Activated T-cell treated with anti-CD3 and anti-CD28 coated beads, Interleukin-2, amount 50 U/mL, for 24 hours (primary cell): ENCODE measurements at places on chromosomes 2 and 18.
A peak's percentile ranks its signal among the peaks of the same experiment; 100 is the strongest.

- no peak for DNase-seq
These were observed 138.3 kb upstream of the ETAA1 start for GRCh38 chr2:67258831-67259230.

DNA sequence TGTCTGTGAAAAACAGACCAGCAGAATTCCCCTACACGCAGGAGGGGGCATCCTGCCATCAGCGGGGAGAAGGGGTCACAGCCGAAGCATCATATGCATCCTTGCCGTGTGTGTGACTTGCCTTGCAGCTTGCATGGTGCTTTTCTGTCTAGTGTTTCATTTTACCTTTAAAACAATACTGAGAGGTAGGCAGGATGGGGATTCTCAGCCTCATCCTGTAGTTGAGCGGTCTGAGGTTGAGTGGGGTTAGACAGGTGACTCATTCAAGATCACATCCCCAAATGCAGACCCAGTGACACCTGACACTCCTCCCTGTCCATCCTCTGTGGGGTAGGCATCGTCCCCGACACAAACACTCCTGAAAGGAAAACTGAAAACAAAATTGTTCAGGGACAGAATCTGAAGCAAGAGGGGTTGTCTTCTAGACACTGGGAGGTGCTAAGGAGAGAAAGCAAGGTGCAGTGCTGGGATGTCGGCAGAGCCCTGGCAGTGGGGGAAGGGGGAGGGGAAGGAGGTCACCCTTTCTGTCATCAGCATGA is 7.9 kb downstream of the ARL4C start:
- DNase-seq, result peak; percentile 74

DNA sequence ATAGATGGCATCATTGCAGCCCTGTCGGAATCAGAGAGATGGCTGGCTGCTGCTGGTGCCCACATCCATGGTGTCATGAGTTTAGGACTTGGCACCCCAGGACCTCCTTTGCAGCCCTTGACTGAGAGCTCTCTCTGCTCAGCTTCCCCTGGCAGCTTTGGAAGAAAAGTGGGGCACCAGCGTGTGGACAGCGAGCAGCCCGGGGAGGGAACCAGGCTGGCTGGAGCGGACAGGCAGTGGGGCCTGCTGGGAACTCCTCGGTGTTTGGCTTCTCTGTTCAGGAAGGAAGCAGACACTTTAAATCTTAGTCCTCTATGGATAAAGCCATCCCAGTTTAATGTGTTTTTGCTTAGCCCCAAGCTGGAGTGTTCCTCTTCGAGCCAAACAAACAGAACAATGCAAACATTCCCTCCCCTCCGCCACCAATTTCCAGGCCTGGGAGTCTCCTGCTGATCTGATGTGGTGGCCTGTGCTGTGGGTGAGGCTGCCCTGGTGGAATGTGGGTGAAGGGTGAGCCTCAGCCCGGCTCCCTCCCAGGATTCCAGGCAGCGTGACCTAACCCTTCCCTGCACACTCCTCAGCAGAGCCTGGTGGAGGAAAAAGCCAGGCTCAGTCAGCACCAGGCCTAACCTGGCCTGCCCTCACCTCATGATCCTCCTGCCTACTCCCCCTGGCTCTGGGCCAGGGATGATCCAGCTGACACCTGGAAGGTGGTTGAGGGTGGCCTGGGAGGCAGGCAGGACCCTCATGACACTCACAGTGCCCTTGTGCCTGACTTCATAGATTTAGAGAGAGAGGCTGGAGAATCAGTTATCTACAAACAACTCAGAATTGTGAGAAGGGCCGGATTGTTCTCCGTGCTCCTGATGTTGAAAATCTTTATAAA is 21.6 kb upstream of the ITGB6 start:
- DNase-seq, result no peak

DNA sequence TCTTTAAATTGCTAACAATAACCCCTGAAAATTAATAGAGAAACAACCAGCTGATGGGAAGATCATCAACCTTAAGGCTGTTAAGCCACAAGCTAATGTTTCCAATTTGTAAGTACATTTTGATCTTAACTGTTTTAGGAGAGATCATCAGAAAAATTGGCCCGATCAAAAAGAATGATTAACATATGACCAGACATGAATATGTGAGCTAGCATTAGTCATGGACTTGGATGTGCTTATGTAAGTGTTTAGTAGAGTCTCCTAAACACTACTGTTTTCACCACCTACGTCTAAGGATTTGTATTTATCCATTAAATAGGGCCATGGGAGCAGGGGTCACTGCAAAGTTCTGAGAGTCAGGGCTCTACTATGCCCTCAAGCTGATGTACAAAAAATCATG is 4.3 kb downstream of the LMAN1 start:
- no peak for DNase-seq

GRCh38 chr2:175743011-175743410 is 259.1 kb downstream of the LNPK start:
- no peak for DNase-seq

DNA sequence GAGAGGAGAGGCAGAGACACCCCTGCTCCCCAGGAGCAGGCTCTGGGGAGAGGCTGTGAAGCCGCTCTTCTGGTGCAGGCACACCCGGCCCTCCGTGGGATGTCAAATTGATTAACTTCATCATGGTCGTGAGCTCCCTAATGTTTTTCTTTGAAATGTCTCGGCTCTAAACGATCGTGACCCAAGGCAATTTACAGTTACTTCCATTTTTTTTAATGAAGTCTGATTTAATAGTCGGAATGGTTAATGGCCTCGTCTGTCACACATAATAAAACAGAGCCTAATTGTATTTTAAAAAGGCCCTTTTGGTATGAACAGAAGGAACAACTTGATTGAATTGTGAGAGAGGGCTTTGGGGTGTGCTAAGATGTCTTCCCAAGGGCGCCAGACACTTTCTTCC is 130.2 kb downstream of the SMAD2 start:
- DNase-seq, result no peak

- DNase-seq, result no peak
These were observed 66.4 kb downstream of the DCDC2C start for GRCh38 chr2:3769766-3770165.

GRCh38 chr18:67510831-67511230 is 5.7 kb downstream of the DSEL start:
- no peak for DNase-seq

DNA sequence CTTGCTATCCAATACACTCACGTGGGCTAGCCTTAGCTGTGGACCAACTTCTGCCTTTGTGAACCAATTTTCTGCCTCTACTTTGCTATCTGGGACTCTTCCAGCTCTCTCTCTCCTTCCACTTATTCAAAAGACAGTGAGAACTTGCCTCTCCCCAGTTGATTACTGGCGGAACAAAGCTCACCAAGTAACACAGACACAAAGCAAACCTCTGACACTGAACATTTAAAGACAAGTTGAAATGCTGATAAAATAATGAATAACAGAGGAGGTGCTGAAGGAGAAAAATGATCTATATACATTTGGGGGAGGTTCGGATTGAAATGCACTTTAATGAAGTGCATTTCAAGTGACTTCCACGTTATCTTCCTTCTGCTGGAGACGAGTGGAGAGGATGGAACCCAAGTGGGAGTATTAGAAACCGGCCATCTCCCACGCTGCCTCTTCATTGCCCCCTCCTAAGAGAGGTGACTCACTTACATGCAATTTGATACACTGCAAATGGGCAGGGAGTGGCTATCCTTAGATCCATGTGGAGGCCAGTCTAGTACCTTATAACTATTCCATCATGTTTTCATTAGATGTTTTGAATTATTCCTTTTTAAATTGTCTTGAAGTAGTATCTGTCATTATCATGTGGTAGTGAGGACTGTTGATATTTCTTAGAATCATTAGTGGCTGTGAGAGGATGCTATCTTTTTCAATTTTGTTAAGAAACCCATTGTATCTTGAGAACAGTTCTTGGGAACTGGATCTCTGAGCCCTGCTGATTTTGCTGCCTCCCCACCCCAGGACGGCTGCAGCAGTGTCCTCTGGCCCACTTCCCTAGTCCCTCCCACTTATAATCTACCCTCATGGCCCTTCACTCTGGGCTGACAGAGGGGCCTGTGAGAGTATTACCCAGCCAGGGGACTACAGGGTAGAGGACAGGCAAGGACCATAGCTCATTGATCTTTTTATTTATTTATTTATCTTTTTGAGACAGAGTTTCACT is 6.0 kb upstream of the GLI2 start:
- DNase-seq, result no peak

DNA sequence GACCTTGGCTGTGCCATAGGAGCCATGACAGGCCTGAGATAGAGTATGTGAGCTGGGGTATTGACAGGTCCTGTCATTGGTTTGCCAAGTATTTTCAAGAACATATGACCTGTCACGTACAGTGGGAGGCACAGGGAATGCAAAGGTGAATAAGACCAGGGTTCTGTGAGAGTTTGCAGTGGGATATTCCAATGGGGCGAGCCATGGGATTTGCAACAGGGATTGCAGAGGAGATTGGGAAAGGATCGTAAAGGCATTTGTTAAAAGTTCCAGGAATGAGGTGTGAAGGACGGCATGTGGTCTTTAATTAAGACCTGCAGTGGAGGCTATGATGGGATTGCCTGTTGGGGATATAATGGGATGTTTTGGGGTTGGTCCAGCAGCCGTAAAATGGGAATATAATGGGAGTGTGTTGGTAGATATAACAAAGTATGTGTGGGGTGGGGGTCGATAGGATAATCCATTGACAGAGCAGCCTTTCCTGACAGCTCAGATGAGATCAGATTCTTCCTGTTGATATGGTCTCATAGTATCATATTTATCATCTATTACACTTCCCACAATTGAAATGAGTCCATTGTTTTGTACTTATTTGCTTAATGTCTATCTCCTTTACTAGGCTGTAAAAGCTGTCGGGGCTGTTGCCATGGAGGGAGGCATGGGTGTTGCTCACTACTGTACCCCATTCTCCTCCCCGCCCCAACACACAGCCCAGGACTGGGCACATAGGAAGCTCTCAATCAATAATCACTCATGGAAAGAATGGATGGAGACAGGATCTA is 38.1 kb downstream of the PKDCC start:
- DNase-seq, result no peak
